ENCODE measurements at places on chromosomes 6 and 20. TPM values are rescaled to one million over a fixed set of nuclear protein-coding genes. Genes with fewer than 3 reads are reported as not detected.

MAS1 gene
- not detected for total RNA-seq

TSPO2 gene
- not detected for total RNA-seq

CST2 gene
- not detected for total RNA-seq

MUC21 gene
- total RNA-seq, result not detected

DNA sequence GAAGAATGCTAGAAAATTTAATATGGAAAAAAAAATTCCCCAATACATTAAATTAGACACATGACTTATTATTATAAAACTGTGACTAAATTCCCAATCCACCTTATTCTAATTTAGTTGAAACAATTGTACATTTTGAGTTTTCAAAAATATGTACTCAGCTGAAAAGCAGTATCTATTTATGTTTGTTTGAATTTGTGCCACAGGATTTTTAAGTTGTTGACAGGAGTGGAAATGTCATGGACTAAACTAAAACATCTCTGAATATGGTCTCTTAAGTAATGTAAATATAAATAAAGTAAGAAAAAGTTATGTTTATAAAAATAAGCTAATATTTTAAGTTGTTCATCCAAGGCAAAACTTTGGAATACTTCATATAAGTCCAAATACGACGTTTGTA lies 86.9 kb downstream of the COL21A1 start:
- H3K4me1 ChIP-seq, result peaks cover 19% of the 10 kb centered on the region
- no peaks in the 10 kb centered on the region for H3K27me3 ChIP-seq
- no peaks in the 10 kb centered on the region for H3K36me3 ChIP-seq
- no peak overlapping the region for H3K27ac ChIP-seq
- DNase-seq, result no peak

DNA sequence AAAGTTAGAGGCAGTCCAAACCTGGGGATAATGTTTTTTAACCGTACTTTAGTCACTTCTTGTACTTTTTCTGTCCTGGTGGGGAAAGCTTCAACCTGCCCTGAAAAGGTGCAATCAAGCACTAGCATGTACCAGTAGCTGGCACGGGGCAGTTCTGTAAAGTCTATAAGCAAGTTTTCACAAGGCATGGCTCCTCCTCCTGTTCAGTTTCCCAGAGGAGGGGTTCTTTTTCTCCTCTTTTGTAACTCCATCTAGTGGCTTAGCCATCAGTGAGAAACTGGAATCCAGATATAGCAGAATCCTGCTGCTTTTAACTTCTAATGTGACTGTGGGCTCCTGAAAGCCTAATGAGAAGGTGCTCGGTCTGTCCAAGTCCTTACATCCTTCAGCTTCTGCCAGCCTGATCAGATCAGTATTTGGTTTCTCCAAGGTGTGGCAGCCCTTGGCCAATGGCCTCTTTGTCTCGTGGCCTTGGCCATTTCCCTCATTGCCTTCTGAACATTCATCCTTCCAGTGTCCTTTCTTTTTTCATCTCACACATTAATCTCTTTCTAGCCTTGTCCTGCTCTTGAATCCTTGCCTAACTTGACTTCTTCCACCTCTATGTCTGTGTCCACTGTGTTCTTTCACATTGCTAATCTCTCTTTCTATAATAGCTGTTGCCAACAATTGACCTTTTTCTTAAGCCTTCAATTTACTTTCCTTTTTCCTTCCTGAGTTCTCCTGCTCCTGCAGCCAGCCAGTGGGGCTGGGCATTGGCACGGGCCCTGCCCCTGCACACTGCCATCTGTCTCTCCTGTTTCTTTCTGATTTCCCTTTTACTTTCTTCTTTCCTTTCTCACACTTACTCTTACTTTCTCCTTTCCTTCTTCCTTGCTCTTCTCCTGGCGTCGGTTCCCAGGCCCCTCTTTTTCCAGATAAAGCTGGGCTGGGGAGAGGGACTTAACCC lies 222.0 kb upstream of the SYNCRIP start:
- no peak overlapping the region for H3K4me3 ChIP-seq
- peak; percentile 38 for DNase-seq
- no peaks in the 10 kb centered on the region for H3K36me3 ChIP-seq
- peaks cover 32% of the 10 kb centered on the region for H3K4me1 ChIP-seq
- no peak overlapping the region for H3K27ac ChIP-seq
- no peaks in the 10 kb centered on the region for H3K27me3 ChIP-seq

DNA sequence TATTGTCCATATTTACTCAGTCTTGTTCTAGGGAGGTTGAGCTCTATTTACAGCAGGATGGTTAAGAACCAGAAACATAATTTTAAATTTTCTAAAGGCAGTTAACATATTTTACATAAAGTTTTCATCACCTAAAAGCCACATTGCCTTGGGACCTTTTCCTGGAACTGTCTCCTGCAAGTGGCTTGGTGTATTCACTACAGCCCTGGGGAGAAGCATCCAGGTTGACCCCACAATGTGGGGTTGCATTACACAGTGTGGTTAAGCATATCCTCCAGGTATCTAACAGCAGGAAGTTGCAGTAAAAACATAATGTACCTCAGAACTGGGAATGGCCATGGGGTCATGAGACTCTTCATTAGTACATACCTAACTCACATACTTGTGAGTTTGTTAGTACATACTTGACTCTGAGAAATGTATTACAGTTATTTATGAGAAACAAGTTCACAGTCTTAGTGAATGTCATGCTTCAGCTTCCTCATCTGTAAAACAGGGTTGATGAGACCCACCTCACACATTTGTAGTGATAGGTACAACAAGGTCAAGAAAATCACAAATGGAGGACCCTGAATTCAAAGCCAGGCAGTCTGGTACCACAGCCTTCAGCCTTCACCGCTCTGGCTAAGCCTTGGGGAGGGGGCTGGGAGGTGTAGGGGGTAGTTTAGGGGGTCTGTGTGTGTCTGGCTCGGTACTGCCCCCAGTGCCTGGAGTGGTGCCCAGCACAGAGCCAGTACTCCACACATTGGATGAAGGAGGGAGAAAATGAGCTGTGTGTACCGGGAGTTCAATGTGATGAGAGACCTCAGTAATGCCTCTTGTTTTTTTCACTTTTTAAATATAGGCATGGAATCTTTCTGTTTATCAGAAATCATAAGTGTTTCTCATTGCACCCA lies 52.9 kb downstream of the KAT14 start:
- H3K27me3 ChIP-seq, result no peaks in the 10 kb centered on the region
- H3K4me3 ChIP-seq, result no peak overlapping the region
- no peak overlapping the region for H3K27ac ChIP-seq
- no peak for DNase-seq
- H3K36me3 ChIP-seq, result peaks cover 6% of the 10 kb centered on the region

DNA sequence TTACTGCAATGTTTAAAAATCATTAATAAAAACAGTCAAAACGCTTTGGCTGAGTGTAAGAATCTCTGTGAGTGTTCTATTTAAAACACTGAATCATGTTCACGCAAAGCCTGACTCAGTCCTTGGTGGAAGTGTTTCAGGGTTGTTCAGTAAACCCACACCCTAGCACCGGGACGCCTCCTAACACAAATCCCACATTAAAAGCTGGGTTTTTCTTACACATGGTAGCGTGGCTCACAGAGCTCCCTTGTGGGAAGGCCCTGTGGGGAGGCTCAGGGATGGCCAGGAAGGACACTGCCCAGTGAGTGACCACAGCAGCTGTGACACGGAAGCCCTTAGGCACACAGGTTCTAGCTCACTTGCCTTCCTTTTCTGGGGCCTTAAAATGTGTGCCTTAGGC lies 80.2 kb downstream of the GMPR start:
- DNase-seq, result no peak

DNA sequence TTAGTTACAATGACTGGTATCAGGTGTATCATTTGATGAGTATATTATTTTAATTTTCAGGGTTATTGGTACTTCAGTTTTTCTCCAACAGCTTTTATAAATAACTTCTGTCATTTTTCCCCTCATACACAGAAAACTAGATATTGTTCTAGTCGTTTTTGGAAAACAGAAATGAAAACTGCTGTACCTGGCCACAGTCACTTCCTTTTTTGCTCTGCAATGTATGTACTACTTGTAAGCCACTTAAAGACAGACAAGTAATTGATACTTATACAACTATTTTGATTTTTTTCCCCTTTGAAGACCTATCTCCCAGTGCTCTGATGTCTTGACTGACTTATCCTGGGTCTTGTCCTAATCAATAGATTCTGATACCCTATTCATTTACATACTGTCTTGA lies 218.6 kb upstream of the RUNX2 start:
- H3K4me3 ChIP-seq, result no peak overlapping the region
- DNase-seq, result no peak
- H3K36me3 ChIP-seq, result no peaks in the 10 kb centered on the region
- H3K27ac ChIP-seq, result no peak overlapping the region
- peaks cover 1% of the 10 kb centered on the region for H3K4me1 ChIP-seq

DNA sequence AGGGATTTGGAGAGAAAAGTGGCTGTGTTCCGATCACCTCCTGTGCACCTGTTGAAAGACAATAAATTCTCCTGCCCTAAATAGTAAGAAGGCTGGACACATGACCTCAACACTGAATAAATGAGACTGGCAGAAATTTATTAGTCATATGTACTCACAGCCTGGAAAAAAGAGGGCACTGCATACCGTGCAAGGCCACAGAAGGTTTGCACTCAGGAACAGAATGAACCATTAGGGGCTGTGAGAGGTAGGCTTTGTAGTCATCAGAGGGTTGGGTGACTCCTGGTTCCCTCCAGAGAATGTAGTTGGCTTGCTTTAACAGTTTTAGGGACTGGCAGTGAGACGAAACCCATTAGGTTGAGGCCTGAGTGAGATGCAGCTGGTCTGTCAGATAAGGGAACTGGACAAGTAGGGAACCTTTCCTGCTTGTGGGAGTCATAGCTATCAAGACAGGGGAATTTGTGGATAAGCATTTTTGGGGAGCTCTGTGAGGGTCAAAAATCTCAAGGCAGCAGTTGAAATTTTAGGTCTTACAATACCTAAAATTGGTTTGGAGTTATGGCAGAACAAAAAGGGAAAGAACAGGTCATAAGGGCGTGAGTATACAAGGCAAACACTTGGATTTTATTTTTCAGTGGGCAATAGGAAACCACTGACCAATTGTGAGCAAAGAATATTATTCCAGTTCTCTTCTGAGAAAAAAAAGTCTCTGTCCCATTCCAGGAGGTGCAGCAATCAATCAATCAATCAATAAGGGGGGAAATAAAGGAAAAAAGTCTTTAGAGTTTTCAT lies 67.9 kb upstream of the BTN3A2 start:
- no peaks in the 10 kb centered on the region for H3K36me3 ChIP-seq
- DNase-seq, result no peak
- H3K4me3 ChIP-seq, result no peak overlapping the region
- H3K4me1 ChIP-seq, result peaks cover 35% of the 10 kb centered on the region
- no peak overlapping the region for H3K27ac ChIP-seq
- H3K27me3 ChIP-seq, result no peaks in the 10 kb centered on the region

- peak overlapping the region; percentile 97 for H3K27ac ChIP-seq
- H3K36me3 ChIP-seq, result no peaks in the 10 kb centered on the region
- no peak for DNase-seq
- no peaks in the 10 kb centered on the region for H3K27me3 ChIP-seq
- H3K4me3 ChIP-seq, result peak overlapping the region; percentile 34
- peaks cover 80% of the 10 kb centered on the region for H3K4me1 ChIP-seq
Observed at GRCh38 chr20:50304501-50304856, 113.8 kb downstream of the CEBPB start.

DNA sequence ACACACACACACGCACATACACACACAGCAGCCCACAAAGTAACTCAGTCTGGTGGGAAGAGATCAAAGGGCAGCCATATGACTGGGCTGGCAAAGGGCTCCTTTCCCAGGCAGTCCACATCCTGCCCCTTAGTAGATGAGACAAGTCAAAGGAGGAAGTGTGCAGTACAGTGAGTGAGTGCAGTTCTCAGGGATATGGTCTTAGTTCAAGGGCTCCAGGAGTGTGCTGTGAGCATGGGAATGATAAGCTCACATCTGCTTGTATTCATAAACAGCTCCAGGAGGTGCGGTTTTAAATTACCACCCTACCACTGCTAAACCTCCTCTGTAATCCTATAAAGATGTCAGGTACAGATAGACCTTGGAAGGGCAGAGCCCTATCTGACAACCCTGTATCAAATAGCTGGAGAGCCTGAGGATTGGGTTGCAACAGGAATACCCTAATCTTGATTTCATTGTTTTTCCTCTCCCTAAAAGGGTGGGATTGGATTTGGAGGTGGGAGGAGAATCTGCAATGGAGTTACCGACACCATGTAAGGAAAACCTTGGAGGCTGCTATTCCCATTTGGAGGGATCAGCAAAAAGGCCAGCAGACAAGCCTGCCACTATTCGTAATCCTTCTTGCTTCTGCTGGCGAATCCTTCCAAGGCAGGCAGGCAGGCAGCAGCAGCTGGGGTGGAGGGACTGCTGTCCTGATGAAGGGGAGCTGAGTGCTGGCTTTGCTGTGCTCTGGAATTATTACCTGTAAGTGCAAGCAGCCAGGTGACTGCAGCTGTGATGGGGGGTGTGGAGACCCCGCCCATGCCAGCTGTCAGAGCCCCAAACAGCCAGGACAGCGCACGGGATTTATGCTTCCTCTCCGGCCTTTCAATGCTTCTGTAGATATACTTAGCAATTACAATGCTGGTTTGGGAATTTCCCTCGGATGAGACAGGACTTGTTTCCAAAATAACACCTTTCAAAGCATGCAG lies 342.7 kb downstream of the PRL start:
- H3K27ac ChIP-seq, result no peak overlapping the region
- DNase-seq, result peak; percentile 15
- no peaks in the 10 kb centered on the region for H3K36me3 ChIP-seq
- no peak overlapping the region for H3K4me3 ChIP-seq
- peaks cover 23% of the 10 kb centered on the region for H3K4me1 ChIP-seq

- H3K4me3 ChIP-seq, result peak overlapping the region; percentile 93
- peak overlapping the region; percentile 91 for H3K27ac ChIP-seq
- H3K4me1 ChIP-seq, result peaks cover 22% of the 10 kb centered on the region
- no peak for DNase-seq
- H3K36me3 ChIP-seq, result peaks cover 8% of the 10 kb centered on the region
- H3K27me3 ChIP-seq, result no peaks in the 10 kb centered on the region
Observed at GRCh38 chr6:75244063-75244584, 523 bp upstream of the COX7A2 start.

DNA sequence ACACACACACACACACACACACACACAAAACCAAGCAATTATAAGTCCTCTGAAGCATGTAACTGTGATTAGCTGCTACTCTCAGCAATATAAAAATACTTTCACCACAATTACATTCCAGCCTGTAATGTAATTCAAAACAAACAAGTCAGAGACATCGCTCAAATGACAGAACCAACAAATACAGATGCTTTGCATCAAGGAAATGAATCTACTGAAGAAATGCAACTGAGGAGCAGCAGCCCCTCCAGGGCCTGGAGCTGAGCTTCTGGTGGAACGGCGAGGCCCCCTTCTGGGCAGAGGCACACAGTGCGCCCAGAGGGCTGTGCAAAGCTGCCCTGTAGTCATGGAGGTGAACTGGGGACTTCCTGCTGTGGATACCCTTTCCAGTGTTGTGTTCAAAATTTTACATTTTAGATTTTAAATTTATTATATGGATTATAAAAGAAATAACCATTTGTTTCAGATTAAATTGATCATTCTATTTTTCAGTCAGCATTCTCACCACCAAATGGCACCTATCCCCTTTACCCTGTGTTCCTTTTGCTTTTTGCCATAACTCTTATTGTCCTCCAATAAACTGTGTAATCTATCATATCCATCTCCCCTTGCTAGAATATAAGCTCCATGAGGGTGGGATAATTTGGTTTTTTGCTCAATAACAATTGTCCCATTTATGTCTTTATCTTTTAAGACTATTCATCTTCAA lies 23.2 kb downstream of the ADAT2 start:
- no peaks in the 10 kb centered on the region for H3K27me3 ChIP-seq
- no peak overlapping the region for H3K27ac ChIP-seq
- H3K4me3 ChIP-seq, result no peak overlapping the region
- peaks cover 3% of the 10 kb centered on the region for H3K36me3 ChIP-seq
- DNase-seq, result peak; percentile 69
